ENCODE measurements at places on chromosomes 1 and 21.

DNA sequence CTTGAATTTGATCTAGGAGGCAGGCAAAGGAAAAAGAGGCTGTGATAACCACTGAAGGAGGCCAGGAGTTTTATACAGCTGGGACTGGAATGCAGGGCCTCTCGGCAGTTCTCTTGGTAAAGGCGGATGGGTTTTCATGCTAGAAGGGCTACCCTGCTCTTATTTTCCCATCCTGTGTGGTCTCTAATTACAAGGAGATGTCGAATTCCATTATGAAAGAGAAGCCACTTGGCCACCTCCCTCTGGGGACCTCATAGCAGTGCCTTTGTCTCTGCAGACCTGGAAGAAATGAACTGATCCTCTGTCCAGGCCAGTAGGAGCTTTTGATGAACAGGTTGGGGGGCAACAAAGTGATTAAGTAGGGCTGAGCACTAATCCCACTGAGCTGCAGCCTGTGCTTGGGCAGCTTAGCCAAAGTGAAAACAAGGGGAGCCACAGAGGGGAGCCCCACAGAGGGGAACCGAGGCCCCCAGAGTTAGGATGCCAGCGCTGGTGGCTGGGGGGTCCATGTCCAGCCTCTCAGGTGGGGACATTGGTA is 42.2 kb upstream of the BCAR3 start:
- DNase-seq = no peak

GRCh38 chr21:35357041-35357780 is 308.1 kb upstream of the RUNX1 start:
- DNase-seq = no peak

DNA sequence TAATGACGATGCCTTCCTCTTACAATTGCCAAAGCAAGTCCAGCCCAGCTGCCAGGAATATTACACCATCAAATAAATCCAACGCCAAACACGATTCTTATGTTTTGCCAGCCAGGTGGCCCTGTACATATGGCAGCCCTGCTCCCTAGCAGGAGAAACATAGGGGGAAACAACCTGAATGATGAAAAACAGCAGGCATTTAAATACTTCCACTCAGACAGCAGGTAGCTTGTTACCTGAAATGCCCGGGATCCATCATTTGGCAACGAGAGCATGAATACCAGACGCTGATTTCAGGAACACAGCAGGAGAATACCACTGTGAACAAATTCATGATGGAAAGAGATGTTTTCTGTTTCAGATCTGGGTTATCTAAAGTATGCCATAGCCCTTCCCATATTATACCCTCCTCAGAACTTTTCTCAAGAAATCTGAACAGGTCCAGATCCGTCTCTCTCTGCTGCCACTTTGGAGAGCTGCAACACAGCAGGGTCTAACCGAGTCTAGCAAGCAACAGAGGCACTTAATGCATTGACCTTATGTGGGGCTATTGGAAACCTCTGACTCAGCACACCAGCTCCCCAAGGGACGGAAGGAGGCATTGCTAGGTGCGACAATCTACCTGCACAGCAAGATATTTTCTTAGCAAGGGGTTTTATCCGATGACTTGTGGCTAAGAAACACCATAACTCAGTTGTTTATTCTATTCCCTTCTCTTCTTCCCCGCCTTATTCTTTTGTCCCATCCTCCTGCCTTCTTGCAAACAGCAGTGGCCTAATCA is 166.3 kb downstream of the BARHL2 start:
- DNase-seq = no peak

DNA sequence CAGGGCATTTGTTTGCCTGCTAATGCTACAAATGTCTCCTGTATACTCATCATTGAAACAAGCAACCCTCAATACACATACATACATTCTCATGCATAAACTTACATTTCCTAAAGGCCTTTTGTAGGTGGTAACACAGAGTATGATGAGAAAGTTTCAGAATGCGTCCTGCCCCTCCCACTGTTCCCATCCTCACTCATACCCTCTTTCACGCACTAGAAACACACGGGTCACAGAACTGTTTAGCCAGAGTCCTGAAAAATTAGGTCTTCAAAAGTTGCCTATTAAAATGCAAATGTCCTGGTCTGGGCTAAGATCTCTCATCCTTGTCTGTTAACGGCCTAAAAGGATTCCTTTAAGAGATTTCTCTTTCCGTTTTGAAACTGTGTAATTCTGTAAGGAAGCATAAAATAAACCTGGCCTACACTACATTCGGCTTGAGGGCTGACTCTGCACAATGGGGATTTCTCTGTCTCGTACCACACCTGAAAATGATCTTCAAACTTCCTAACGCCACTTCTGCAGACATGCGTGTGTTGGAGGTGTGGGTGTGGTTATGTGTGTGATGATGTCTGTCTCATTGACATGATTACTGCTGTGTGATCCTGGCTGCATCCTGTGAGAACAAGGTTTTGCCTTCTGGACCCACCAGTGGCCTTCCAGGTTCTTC is 5.3 kb upstream of the FCER1A start:
- no peak for DNase-seq

DNA sequence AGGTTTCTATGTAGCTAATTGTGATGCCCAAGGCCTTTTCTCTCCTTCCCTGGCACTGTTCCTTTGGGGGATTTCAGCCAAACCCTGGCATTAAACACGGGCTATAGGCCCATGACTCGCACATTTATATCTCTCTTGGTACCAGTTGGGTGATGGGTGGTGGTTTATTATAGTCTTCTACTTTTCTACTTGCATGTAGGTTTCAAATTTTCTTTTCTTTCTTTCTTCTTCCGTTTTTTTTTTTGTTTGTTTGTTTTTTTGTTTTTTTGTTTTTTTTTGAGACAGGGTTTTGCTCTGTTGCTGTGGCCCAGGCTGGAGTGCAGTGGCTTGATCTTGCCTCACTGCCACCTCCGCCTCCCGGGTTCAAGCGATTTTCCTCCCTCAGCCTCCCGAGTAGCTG is 1.1 kb downstream of the IL10RB start:
- DNase-seq = no peak

Data from head of caudate nucleus (tissue), 42 donors.